ENCODE measurements at places on chromosomes 13 and 19. TPM values are rescaled to one million over a fixed set of nuclear protein-coding genes. Genes with fewer than 3 reads are reported as not detected.
A peak's percentile ranks its signal among the peaks of the same experiment; 100 is the strongest.

Gene CBY2
- total RNA-seq = not detected

Gene KLK5
- not detected for total RNA-seq

Gene IFI30
- 21.9 TPM for total RNA-seq

Gene UPK1A
- total RNA-seq = 1.8 TPM

Gene IL11
- total RNA-seq = 0.18 TPM

Gene APLP1
- total RNA-seq = 2.0 TPM

Gene ZNF415
- total RNA-seq = 3.1 TPM

DNA sequence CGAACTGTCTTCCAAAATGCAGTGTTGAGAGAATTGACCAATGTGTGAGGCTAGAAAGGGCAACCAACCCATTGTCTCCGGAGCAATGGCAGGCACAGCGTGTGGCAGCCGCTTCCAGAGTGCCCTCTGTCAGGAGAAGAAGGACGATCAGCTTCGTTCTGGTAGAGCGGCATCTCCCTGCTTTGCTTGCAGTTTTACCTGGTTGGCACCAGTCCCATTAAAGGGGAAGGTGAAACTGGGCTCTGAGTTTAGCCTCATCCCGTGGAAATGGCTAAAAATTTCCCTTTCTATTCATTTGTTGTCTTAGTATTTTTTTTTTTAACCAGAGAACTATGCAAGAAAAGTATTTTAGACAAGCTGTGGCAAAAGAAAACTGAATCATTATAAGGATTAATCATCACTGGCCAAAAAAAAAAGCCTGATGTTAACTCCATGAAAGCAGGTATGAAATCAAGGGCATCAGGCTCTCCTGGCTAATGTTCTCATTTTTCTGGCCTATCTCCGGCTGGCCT lies 81.5 kb upstream of the SLC7A1 start:
- no peak for DNase-seq

GRCh38 chr19:32852216-32852615 lies 17.4 kb downstream of the SLC7A9 start:
- no peak for DNase-seq

GRCh38 chr19:18666317-18666716 lies 17.2 kb upstream of the CRTC1 start:
- no peak for DNase-seq

DNA sequence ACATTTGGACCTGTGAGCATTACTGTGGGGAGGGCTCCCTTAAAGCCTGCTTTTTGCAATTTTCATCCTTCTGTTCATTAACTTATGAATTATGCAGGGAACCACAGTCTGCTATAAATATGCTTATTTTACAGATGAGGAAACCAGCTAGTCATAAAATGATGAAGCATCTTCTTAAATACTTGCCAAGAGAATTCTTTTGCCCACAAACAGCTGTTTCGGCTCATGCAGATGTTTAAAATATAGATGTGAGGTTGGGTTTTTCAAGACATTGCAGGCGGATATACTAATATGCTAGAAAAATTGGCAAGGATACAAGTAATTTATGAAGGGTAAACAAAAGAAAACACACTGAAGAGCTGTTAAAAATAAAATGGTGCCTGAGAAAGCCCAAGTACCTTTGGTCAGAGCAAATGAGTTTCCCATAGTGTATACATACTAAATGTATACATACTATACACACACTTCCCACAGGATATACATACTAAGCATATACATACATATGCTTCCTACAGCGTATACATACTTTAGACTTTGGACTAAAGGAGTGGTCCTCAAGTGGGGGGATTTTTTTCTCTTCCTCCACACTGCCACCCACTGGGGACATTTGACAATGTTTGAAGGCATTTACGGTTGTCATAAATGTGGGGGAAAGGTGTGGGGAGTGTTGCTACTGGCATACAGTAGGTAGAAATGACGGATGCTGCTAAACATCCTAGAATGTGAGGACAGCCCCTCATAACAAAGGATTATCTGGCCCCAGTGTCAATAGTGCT lies 164.9 kb upstream of the CSNK1A1L start:
- no peak for DNase-seq

DNA sequence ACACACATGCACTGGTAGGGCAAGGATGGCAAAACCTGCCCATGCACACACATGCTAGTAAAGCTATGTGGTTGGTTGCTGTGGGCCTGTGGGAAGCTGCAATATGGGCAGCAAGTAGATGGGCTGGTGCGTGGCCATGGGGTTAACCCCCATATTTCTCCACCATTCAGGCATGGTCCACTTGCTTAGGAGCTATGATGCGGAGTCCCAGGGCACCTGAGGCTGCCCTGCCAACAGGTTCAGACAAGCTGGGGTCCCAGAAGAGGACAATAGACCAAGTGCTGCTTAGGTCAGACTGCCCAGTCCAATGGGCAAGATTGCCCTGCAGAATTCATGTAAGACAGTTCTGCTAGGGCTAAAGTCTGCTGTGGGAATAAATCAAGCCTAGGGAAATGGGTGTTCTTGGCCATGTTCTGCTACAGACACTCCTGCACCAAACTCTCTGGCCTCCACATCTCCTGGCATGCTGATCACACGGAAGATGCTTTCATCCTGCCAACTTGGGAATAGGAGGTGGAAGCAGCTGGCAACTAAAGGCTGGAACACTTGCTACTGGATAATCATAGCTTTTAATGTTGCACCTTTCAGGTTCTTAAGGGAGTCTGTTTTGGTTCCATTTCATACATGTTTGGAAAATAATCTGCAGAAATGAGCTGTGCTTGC lies 646.3 kb upstream of the SLITRK1 start:
- no peak for DNase-seq

GRCh38 chr19:35167251-35168119 lies 12.9 kb downstream of the FXYD5 start:
- no peak for DNase-seq

GRCh38 chr19:33219261-33219815 lies 6.3 kb downstream of the SLC7A10 start:
- DNase-seq = peak; percentile 27

DNA sequence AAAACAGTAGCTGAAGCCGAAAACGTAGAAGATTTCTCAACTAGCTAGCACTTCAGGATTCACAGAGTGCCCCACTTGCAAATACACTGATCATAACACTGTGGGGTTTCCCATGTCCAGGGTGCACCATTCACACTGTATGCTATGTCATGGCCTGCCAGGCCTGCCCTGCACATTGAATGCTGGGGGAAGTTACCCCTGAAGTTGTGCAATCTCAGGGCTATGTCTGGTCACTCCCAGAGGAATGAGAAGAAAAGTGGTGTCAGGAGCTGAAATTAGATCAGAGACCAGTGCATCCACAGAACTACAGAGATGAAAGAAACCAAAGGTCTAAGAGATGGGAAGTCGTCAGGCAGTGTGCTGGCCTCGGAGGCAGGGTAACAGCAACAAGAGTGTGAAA lies 196.8 kb downstream of the RAP2A start:
- DNase-seq = no peak

Measured in activated CD8-positive, alpha-beta T cell treated with anti-CD3 and anti-CD28 coated beads for 36 hours (primary cell).